ENCODE measurements at places on chromosomes 7 and 10.

- DNase-seq: no peak
Observed at GRCh38 chr7:28224675-28225074, 44.1 kb upstream of the JAZF1 start.

DNA sequence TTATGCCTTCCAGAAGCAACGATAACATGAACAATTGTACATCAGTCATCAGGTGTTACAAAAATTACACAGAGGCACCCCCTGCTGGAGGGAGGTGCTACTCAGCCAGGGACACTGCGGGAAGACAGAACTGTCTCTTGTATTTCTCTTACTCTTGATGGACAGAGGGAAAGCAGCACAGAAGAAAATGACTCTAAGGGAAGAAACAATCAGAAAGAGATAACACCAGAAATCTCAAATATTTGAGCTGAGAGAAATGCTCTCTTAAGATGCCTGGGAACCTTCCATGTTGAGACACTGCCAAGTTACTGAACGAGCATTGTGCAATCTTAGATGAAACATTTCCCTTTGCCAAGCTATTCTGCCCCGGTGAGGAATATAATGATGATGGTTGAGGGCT lies 227.6 kb upstream of the NPSR1 start:
- DNase-seq: no peak

GRCh38 chr7:70585071-70585470 lies 546.9 kb upstream of the GALNT17 start:
- DNase-seq: no peak

GRCh38 chr10:64798297-64798696 lies 1277.1 kb downstream of the REEP3 start:
- no peak for DNase-seq

DNA sequence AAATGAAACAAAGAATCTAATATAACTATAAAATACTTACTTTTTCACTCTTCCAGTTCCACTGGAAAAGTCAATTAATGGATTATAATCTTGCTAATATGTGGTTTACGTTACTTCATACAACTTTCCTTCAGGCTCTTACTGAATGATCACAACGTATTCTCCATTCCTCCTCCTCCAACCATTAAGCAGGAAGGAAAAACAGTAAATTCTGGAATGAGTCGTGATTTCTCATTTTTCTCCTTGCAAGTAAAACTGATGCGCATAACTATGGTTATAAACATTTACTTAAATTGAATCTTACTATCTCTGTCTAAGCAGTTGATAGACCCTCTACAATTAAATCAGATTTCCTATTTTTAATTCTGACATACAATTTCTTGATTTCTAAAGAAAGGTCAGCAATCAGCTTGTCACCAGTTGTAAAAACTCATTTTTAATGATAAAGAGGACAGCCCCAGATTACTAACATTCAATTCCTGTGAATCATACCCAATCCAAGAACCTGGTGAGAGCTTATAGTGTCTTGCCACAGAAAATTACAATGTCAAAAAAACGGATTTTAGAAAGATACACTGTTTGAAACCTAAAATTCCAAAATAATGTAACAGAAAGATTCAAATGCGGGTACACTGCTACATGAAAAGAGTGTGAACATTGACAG lies 64.3 kb downstream of the EZH2 start:
- no peak for DNase-seq

Data from stimulated activated CD4-positive, alpha-beta T cell treated with anti-CD3 and anti-CD28 coated beads, Interleukin-1b, Interleukin-23, amount 100 ng/mL, for 1 hour (primary cell).